Activated CD4-positive, alpha-beta T cell treated with anti-CD3 and anti-CD28 coated beads, Interleukin-2, amount 50 U/mL, for 1 hour (primary cell): ENCODE measurements at places on chromosomes 1 and 21.

DNA sequence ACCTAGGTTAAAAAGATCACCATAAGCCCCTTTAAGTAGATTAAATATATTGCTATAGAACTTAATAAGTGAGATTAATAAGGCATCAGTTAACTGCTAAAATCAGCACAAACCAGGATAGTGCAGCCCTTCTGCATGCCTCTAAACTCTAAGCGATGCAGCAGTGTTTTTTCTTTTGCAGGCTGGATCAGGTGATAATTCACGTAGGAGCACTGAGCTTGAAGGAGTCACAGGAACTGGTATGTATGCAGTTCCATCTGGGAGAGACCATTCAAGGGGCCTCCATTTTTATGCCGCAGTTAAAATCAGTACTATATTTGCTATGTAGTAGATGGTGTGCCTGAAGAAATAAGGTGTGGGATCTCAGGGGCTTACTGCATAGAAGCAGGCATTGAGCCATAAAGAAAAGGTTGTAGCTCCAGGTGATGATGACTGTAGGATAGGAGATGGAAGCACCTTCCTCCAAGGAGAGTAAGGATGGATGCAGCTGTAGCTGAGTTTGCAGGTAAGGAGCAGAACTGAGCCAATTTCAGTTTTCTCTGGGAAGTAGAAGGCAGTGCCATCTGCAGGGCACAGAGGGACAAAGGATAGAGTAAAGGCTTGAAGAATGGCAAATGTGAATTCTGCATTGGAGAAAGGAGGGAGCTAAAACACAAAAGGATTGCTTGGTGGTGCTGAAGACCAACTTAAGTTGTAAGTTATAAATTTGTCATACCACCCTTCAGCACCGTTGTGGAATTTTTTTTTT, 22.6 kb downstream of the NPL start:
- DNase-seq = no peak

- no peak for DNase-seq
Observed at GRCh38 chr1:64659478-64660138, 85.3 kb upstream of the RAVER2 start.

DNA sequence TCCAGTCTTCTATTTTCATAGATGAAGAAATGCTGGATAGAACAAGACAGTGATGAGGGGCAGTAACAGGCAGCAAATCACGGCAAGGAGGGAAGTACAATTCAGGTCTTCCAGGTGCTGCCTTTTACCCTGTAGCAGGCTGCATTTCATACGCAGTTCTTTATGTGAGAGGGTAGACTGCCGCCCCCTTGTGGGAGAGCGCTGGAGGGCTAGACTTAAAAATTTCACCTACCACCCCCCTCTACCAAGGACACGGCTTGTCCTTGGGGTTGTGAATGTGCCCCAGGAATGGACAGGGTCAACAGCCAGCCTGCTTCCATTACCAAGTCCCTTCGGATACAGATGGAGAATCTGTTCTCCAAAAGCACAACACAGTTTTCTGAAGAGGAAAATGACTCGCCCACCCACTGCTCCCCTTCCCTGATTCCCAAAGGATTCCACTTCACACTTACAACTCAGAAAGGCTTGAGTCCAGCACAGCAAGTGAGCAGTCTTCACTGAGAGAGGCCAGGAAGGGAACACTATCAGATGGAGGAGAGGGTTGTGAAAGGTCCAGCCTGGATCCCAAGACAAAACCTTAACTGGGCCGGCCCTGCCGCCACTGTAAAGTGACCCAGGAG, 7.4 kb downstream of the WDR77 start:
- DNase-seq = peak; percentile 75

GRCh38 chr1:52296345-52296744, 69.7 kb downstream of the CC2D1B start:
- no peak for DNase-seq

DNA sequence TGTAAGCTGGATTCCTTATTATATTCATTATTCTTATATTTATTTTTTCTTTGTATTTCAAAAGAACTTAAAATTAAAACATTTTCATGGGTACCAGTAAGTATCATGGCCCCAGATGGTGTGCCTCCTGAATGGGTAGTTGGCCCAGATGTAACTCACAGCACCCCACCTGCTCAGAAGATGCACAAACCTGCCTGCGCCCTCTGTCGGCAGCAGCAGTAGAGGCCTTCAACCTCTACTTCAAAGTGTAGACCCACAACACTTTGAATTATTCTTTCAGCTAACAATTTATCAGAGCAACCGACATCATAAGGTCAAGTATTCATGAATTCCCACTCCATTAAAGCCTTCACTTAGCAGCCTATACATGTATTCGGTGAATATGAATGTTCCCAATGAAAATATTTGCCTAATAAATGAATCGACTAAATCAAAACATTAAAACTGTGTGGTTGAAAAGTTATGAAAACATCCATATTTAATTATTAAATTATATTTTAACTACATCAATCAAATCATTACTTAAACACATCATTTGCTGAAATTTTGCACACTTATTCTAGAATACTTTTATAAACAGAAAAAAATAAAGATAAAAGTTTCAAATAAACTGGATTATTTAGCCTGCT, 25.4 kb downstream of the PIGM start:
- peak; percentile 75 for DNase-seq

DNA sequence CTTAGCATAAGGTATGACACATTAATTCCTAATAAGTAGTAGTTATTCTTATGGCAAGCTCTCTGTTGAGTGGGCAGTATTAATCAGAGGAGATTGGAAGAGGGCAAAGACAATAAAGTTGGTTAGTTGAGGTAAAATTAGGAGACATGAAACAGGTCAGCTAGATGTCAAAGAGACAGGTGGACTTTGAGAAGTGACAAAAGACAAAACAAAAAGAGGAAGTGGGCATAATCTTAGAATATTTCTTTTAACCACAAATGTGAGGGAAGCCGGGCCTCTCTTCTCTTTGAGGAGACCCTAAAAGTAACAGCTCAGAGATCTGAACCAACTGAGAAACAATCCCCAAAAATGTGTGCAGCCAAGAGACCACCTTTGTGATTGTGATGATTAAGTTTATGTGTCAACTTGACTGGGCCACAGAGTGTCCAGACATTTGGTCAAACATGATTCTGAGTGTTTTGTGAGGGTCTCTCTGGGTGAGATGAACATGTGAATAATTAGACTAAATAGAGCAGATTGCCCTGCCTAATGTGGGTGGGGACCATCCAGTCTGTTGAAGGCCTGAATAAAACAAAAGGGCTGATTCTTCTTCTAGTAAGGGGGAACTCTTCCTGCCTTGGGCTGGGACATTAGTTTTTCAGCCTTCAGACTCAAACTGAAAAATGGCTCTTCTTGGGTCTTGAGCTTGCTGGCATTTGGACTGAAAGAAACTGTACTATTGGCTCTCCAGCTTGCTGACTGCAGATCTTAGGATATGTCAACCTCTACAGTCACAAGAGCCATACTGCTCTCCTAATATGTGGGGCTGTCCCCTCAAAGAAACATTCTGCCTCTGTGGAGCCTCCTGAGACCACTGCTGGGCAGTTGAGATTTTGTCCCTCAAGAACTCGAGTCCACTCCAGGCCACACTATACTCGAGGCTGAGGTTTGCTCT, 40.0 kb downstream of the FCRL5 start:
- no peak for DNase-seq

- no peak for DNase-seq
Observed at GRCh38 chr1:59880735-59881134, 45.8 kb downstream of the CYP2J2 start.

DNA sequence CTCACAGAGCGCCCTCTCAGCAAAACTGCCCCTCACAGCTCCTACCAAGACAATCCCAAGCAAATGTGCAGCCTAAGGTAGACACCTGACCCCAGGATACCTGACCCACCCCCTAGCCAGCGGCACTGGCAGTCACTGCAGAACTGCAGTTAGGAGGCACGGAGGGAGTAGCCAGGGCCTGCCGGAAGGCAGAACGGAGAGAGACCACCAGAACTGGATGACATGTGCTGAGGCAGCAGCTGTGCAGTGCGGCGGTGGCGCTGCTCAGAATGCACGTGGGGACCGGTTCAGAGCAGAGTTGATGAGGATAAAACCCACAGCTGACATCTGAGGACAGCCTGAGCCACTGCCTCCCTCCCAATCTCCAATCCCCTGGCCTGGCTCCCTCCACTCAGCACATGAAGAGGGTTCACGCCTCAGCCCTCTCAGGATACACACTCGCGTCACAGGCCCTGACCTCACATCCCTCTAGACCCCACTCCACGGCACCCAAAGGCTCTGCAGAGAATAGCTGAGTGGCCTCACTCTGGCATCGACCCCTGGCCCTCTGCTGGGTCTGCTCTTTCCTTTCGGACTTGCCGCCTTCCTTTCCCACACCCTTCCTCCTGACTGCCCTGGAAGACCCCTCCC, 29.6 kb downstream of the UBE2G2 start:
- no peak for DNase-seq

GRCh38 chr1:89908672-89909436, 86.1 kb upstream of the ZNF326 start:
- no peak for DNase-seq

DNA sequence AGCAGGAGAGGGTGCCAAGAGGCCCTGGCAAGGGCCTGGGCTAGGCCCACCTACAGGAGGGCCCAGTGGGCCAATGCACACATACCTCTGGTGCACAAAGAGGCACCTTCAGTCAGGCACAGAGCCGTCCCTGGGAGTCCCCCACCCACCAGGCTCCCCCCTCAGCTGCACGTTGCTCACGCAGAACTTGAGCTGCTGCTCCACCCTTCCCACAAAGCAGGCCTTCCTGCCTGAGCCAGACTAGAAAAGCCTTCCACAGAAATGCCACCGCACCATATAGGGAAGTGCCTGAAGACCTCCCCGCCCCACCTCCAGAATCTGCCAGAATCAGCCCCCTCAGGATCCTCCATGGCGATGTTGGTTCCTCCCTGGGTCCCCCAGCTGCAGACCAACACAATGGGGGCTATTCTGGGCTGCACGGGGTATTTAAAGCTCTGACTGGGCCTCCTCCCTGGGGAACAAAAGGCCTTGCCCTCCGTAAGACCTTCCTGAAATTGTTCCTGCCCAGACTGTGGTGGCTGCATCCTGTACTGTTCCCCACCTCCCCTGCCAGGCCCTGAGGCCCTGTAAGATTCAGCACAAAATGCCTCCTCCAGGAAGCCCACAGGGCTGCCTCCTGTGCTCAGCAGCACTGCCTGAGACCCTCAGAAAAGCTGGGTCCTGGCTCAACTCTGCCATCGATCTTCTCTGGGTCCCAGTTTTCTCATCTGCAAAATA, 27.2 kb downstream of the HSPG2 start:
- DNase-seq = no peak

DNA sequence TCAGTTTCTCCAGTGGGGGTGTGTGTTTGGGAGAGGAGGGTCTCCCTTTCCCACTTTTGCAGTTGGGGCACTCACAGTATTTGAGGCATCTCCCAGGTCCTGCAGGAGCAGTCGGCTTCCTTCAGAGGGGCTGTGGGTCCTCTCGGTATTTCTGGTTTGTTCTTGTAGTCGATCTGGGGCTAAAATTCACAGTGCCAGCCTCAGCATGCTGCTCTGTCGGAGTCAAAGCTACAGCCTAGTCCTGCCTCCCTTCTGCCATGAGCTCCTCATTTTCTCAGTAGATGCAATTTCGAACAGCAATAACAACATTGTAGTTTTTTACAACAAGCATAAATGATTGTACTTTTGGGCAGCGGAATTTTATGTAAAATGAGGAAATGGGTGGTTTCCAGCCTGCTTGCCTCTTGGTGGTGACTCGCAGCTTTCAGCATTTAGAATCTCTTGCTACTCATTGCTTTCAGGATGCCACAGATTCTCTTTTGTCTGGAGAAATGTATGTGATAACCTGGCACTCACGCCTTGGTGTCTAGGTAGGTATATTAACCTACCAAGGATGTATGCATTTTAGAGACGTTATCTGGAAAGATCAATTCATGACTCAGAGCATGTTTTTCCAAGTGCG, 82.4 kb upstream of the C21orf91 start:
- no peak for DNase-seq

DNA sequence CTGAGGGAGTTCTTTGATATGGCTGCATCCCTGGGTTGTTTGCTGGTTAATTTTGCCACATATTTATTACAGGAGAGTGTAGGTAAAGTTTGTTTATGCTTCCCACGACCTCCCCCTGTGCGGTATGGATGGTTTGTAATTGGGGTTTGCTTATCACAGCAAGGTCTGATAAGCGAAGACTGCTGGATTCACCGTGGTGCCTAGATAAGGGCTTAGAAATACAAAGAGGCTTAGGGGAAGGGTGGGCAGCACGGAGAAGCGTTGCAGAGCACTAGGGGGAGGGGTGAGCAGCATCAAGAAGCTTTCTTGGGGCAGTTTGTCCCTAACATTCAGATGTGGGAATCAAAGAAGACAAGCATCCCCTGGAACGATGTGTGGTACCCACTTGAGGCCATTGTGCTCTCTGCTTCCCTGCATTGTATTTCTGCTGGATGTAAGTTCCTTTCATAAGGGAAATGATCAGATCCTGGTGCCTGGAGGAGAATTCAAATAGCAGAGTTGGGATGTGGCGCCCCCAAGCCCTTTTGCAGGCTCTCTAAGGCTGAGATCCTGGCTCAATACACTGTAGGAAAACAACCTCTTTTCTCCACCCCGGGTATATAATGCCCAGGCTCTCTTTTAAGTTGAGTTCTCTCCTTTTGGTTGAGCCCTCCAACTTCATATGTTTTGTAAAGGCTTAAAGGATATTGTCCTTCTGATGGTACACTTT, 598.1 kb upstream of the ADGRL4 start:
- DNase-seq = no peak

DNA sequence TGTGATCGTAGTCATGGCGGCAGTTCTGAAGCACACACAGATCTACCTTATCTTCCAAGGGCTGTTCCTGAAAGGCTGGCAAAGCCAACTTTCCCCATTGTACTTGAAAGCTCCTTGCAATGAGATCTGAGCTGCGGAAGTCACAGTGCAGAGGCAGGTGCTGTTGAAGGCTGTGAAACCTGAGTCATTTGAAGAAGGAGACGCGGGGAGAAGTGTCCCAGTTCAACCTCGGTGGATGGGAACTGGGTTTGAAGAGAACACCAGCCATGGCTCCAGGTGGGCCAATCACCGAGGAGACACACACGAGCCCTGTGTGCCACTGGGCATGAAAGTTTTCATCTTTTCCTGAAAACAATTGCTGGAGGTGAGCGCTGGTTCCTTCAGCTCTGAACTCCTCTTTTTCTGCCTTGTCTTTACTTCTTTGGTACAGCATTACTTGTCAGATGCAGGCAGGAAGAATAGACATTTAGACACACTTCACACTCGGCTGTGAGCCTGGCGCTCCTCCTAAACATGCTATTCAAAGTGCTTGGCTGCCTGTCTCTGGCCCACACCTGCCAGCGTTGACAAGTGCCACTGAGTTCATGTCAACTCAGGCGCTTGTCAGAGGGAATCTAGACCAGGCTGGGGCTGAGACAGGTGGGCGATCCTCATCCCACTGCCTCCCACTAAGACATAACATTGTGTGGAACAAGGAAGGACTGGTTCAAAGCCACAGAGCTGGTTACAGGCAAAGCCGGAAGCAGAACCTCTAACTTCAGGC, 25.7 kb upstream of the PDE9A start:
- DNase-seq = no peak
